Stimulated activated CD4-positive, alpha-beta T cell treated with anti-CD3 and anti-CD28 coated beads, Interleukin-1b, Interleukin-23, amount 100 ng/mL, for 4 hours (primary cell): ENCODE measurements at places on chromosomes 4 and X.
A peak's percentile ranks its signal among the peaks of the same experiment; 100 is the strongest.

- DNase-seq, result no peak
Measured at GRCh38 chrX:39499996-39500395, 597.8 kb downstream of the BCOR start.

DNA sequence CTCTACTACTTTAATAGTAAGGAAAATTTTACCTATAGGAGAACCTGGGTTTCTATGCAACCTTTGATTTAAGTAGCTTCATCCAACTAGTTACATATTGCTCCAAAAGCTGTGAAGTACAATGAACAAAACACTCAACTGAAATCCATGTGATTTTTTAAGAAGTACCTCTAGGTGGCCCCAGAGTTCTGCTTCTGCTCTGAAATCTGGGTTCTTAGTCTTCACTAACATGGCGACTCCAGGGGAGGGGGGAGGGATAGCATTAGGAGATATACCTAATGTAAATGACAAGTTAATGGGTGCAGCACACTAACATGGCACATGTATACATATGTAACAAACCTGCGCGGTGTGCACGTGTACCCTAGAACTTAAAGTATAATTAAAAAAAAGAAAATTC, 73.4 kb upstream of the MAGEB2 start:
- no peak for DNase-seq

GRCh38 chr4:46274717-46275116, 115.2 kb downstream of the GABRA2 start:
- DNase-seq, result no peak

GRCh38 chr4:52164116-52164515, 113.0 kb downstream of the SPATA18 start:
- no peak for DNase-seq

GRCh38 chr4:153345012-153345981, 809 bp downstream of the MND1 start:
- peak; percentile 33 for DNase-seq

DNA sequence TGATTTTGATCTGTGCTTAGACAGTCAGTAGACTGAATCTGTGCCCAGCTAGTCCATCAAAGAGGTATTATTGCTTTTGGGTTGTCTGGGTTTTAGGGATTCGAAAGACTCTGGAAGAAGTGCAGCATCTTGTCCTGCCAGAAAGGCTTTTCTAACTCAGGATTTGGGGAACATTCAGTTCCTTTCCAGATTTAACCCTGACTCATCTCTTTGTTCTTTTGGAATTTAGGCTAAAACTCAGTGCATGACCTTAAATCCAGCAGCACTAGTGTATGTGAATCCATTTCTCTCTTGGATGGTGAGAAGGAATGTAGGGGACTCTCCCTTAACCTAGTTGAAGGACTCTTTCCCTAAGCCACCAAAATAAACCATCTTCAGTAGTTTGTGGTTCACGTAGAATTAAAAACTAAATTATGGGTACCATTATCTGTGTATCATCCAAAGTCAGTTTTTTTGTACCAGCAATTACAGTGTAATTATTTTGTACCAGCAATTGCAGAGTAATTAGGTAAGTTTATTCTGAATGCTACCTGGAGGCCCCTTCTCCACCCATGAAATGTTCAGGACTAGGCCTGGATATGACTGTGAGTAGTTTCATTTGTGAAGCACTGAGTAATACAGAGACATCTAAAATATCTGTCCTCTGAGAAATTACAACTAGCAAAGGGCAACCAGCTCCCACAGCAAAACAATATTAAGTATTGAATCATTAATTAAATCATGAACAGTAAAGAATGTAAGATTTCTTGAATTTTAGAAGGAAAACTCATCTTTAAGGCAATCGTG, 384.0 kb downstream of the TMA16 start:
- DNase-seq, result no peak

- DNase-seq, result no peak
Measured at GRCh38 chr4:22465996-22466395, 49.9 kb downstream of the ADGRA3 start.
